ENCODE measurements at places on chromosomes 2 and 18.

GRCh38 chr18:32975163-32975436, 202.3 kb upstream of the KLHL14 start:
- no peak for DNase-seq

DNA sequence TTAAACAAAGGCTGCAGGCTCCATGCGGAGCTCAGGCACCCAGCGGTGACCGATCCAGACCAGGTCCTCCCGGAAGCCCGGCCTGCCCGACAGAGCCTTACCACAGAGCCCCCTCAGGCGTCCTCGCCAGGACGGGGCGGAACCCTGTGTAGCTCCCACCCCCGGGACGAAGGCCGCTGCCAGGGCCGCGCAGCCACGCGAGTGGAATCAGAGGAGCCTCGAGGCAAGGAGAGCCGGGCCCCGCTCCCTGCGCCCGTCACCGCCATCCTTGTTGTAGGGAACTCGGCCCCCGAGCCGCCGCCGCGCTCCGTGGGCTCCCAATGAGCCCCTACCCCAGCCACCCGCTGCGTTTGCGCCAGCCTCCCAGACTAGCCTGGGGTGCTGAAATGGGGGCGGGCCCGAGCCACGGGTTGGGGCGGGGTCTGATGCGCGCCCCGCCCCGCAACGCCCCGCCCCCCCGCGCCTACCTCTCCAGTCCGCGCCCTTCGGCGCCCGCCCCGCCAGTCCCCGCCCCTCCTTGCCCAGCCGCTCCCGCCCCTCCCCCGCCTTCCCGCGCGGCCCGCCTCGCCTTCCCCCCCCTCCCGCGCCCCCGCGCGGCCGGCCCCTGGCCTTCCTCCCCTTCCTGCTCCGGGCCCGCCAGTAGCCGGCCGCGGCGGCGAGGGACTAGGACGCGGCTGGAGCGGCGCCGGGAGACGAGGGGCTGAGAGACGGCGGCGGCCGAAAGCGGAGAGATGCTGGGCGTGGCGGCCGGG, at the start of gene LIMS1:
Gene LIMS1 (plus strand): TSS at position 639 of the 752 bp plus-strand sequence. CDS start 93 bp downstream, at position 732.
- peak; percentile 96 for DNase-seq

DNA sequence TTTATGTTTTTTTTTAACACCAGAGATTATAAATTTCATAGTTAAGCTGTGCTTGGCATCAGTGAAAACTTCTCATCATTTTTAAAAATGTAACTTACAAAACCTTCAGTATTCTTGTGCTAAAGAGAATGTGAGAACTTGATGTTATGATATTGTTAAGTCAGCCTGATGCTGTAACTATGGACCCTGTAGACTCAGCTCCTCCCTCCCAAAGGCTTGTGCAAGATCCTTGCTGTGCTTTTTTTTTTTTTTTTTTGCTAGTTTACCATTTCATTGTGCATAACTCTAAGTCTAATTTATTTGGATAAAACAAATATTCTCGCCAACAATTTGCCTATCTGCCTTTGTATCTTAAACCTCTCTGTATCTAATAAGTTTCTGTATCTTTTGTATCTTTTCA, 12.9 kb upstream of the TFPI start:
- DNase-seq: peak; percentile 85

DNA sequence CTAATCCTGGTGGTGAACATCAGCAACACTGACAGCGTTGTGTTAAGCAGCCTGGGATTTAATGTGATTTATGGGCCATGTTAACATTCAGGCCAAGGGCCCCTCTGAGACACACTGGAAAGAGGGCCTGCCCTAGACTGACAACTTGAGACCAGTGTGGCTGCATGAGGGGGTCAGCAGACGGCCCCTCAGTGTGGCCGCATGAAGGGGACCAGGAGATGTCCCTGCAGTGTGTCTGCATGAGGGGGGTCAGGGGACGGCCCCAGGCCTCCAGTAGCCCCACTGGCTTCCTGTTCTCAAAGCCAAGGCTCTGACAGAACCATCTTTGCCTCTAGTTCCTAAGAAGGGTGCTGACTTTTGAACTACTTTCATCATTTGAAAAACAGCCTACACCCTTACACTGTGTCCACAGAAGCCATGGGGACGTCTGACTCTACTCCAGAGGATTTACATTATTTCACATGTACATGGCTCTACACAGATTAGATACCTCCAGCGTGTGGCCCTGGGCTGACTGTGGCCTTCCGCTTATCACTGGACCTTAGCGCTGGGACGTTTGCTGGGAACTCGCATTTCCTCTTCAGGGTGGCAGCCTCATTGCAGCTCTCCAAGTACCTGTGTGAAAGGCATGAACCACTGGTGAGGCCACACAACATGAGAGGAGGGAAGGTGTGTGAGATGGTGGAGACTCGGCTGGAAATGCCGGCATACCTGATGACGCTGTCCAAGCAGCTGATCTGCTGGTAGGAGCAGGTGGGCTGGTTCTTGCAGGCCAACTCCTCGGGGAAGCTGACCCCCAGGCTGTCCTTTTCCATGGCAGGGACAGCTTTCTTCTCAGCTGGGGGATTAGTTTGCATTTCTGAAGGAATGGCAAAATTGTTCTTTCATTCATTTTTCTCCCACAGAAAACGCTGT, 18.2 kb upstream of the HES6 start:
- no peak for DNase-seq

GRCh38 chr2:30691948-30692828, 115.1 kb downstream of the CAPN13 start:
- DNase-seq: no peak

DNA sequence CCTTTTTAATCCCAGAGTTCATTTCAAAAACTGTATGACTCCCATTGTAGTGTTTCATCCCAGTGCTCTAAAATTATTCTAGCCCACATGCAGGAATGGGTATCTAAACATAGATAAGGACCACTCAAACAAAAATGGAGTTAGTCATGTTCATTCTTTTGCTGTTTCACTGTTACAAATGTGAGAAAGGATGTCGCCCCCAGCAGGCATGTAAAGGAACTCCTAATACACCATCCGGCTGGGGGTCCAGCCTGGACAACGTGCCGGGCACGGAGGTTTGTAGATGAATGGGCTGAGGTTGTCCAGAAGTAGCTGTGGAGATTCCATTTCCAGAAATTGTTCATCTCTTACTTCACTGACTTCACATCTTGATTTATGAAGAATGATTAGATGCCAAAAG, 101.9 kb upstream of the RAB12 start:
- DNase-seq: peak; percentile 33

GRCh38 chr2:176106581-176107539, at the start of gene HOXD11:
Gene HOXD11 (plus strand): TSS chr2:176107280. CDS start chr2:176107356, 76 bp downstream.
- no peak for DNase-seq

- DNase-seq: no peak
Observed at GRCh38 chr2:8539743-8540551, 141.9 kb upstream of the ID2 start.

DNA sequence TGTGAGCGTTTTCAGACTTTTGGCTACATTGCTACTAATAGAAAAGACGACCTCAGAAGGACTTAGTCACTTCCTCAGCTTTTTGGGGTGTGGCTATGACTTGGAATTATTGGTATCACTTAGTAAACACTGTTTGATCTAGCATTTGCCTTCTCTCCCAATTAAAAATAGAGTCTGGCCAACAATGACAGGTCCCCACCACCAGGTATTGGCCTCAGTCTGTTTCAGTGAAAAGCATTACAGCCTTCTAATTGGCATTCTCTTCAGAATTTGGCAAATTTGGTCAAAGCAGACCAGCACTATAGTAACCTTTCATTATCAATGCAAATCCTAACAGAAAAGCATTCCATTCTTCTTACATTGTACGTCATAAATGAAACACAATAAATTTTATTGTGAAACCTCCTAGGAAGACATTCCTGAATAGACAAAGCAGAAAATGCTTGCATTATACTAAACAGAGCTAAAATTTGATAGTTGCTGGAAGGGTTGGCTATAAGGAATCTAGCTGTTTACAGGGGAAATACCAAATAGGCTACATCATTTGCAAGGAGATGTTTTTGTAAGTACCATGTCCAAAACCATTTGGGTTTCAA, 613.9 kb downstream of the IRS1 start:
- peak; percentile 96 for DNase-seq

- DNase-seq: no peak
Observed at GRCh38 chr18:35141567-35142274, 99.1 kb upstream of the ZNF397 start.

DNA sequence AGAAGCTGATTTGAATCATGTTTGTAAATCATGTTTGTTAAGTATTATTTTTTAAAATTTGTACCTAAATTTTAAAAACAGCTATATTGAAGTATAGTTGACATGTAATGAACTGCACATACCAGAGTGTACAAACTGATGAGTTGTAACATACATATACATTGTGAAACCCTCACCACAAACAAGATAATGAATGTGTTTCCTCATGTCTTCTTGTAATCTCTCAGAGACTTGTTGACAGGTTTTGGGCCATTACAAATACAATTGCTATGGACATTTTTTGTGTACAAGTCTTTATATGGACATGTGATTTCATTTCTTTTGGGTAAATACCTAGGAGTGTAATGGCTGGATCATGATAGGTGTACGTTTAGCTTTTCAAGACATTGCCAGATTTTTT, 21.5 kb downstream of the WDR43 start:
- no peak for DNase-seq

- no peak for DNase-seq
Observed at GRCh38 chr2:145925591-145925990, 1405.7 kb upstream of the ZEB2 start.

DNA sequence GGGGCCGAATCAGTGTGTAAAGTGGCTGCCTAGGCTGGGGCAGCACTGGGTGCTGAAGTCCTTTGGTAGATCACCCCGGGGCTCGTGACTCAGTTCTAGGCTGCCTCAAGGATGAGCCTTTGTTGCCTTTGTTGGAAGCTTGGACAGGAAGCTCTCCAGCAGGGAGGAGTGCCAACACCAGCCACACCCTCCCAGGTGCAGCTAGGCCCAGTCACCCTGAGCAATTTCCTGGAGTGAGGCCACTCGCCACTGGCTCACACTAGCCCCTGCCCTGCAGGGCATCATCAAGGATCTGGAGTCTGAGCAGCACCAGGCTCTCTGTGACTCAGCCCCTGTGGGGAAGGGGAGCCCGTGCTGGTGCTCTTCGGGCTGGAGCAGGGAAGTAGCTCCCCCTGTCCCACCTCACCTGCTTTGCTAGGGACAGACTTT, 6.7 kb upstream of the SDC1 start:
- DNase-seq: no peak

DNA sequence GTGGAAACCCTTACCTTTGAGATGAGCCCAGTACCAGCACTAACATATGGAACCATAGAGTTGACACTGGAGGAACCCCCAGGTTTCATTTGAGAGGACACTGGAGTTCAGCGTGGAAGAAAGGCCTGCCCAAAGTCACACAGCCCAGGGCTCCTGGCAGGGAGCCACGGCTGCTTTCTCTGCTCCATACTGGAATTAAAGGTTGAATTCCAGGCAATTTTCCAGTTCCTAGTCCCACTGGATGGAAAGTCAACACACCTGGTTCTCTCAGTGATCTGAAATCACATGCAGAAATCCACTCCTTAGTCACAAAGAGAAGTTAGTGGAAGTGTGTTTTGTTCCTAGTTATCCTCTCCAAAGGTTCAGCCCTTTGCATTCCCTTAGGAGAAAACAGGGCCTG, 336.1 kb upstream of the SKOR2 start:
- DNase-seq: no peak

DNA sequence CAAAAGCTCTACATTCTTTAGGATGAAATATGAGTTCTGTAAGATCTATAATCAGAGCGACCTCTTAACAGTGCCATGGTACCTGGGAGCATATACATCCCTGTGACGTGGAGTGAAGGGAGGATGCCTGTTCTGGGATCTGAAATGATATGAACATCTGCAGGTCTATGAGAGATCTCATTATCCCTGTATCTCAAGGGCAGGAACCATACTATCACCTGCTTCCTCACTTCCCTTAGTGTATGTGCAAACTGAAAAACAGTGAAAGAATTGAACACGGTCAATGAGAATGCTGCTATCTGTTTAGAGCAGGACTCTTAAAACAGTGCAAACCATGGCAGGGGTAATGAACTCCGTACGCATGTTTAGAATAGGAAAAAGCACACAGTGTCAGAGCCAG, 364.0 kb downstream of the LPIN1 start:
- DNase-seq: no peak

DNA sequence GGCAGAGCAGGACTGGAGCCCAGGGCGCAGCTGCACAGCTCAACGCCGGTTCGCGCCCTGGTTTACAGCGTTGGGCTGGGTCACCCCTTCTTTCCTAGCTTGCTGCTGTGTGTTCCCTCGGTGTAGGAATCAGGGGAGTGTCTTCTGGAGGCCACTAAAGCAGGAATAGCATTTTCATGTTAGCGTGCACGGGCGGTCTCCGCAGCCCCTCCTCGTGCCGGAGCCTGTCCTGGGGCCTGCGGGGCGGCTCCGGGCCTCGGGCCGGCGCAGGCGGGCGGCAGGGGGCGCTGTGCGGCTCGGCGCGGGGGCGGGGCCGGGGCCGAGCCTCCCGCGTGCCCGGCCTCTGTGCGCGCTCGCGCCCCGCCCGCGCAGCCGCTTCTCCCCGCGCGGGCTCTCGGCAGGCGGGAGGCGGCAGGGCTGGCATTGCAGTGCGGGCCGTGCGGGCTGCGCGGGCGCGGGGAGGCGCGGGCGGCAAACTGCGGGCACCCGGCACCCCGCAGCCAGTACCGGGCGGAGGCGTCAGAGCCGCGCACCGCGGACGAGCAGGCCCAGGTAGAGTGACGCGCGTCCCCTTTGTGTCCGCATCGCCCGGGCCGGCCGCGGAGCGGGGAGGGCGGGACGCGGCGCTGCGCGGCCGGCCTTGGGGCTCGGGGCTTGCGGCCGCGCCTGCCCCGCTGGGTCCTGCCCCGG, at the start of gene RNF144A:
Gene RNF144A (plus strand): TSS at position 342 of the 690 bp plus-strand sequence. CDS start 79,515 bp downstream, outside the sequence.
- DNase-seq: peak; percentile 86

GRCh38 chr2:69780921-69781320, 39.0 kb downstream of the ANXA4 start:
- DNase-seq: no peak

- DNase-seq: no peak
Observed at GRCh38 chr2:203437511-203437910, 97.6 kb downstream of the RAPH1 start.

DNA sequence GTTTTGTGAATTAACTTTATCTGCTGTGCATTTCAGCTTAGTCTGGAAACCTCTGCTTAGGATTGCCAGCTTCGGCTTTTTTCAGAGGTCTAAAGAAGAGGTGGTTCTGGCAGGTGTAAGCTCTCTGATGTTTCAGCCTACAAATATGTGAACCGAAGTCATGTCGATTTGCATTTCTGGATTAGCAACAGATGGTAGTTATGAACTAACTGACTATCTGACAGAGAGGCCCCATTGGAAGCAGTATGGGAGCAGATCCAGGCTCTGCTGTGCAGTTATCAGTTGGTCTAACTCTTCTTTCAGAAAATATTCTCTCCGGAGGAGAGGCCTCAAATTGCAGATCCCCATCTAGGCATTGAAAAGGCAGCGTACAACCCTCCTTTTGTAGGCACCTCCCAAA, 32.7 kb upstream of the SPRED2 start:
- peak; percentile 15 for DNase-seq

DNA sequence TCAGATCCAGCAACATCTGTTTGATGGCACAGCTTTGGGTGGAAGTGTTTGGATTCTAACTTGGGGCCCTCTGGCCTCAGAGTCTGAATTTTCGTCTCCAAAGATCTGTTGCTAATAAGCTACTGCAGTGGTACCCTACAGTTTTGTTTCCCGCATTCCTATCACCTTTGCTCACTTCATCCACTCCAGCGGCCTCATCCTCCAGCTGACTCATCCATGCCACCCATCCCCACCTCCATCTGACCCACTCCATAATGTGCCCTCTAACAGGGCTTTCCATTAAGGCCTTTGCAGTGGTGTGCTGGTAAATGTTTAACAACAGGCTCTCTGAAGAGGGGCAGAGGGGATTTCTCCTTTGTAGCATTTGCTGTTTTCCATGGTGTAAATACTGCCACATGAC, 225.5 kb downstream of the TGIF1 start:
- DNase-seq: peak; percentile 14

- no peak for DNase-seq
Observed at GRCh38 chr2:143635936-143636335, 506.7 kb downstream of the ARHGAP15 start.

GRCh38 chr2:221429741-221430491, 142.2 kb downstream of the EPHA4 start:
- DNase-seq: no peak

Data from adipocyte (in vitro differentiated cells).